Stimulated activated effector memory CD8-positive, alpha-beta T cell treated with anti-CD3 and anti-CD28 coated beads, Interleukin-12 subunit alpha, Interleukin-12 subunit beta, amount 100 ng/mL, for 72 hours (primary cell): ENCODE measurements at places on chromosomes 5 and 9.

DNA sequence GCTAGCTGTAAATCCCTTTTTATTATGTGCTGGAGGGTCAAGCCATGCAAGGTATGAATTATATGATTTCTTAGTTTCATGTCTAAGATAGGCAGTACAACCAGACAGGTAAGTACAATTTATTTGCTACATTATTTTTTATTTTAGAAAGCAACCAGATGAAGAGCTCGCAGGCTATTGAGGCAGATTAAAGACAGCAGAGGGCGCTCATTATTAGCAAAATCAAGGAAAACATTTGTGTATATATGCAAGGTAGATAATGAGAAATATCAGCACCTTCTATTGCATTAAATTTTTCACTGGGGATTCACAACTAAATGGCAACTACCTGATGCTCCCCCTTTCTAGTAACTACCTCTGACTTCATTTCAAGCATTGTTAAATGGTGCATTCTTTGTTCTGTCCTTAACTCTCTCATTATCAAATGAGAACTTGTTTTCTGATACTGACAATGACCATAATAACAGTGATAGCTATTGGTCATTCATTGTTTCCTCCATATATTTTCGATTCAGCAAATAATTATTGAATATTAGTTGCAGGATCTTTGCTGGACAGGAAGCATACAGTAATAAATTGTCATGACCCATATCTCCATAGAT is 8.6 kb downstream of the SCGB3A2 start:
- DNase-seq: no peak

GRCh38 chr5:163401271-163401670 is 36.1 kb upstream of the CCNG1 start:
- no peak for DNase-seq

- no peak for DNase-seq
These were observed 78.6 kb upstream of the MPDZ start for GRCh38 chr9:13358128-13358527.

DNA sequence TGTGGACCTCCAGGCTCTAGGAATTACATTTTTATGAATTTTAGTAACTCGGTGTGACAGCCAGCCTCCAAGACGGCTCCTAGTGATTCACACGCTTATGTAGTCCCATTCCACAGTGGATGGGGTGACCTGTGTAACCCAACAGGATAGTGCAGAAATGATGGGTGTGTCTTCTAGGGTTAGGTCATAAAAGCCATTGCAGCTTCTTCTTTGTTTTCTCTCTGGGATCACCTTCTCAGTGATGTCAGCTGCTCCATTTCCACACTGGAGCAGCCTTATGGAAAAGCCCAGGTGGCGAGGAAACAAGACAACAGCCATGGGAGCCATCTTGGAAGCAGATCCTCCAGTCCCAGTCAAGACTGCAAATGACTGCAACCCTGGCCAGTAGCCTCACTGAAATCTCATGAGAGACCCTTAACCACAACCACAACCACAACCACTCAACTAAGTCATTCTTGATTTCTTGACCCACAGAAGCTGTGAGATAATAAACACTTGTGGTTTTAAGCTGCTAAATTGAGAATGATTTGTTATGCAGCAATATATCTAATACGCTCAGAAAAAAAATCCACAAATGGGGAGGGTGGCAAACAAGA is 5.1 kb upstream of the GNPDA1 start:
- DNase-seq: peak; percentile 71
